ENCODE measurements at places on chromosomes 1 and 21.

DNA sequence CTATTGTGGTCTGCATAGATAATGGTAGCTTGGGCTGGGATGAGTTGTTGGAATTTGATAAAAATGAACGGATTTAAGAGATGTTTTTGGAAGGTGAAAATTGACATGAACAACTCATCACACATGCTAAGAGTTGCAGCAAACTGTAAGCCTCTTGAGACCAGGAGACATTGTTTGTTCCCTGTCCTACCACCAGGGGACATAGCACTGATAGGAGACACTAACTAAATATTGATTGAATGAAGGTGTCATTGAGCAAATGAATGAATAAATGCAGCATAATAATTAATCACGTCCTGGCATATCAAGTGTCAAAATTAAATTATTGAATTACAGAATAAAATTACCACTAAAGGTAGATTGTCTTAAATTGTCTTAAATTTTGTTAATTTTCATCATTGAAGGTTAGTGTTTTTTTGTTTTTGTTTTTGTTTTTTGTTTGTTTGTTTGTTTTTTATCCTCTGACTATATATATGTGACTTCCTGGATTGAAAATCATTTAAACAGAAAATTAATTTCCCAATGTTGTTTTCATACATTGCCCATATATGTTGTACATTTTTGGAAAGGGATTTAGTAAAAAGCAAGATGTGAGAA is 285.3 kb upstream of the C1orf105 start:
- no peak for DNase-seq

- no peak for DNase-seq
Measured at GRCh38 chr1:62110198-62110817, 84.3 kb upstream of the L1TD1 start.

GRCh38 chr1:73744985-73745384 is 453.0 kb downstream of the LRRIQ3 start:
- DNase-seq = no peak

- DNase-seq = no peak
Measured at GRCh38 chr1:222877854-222878253, 63.0 kb downstream of the DISP1 start.

DNA sequence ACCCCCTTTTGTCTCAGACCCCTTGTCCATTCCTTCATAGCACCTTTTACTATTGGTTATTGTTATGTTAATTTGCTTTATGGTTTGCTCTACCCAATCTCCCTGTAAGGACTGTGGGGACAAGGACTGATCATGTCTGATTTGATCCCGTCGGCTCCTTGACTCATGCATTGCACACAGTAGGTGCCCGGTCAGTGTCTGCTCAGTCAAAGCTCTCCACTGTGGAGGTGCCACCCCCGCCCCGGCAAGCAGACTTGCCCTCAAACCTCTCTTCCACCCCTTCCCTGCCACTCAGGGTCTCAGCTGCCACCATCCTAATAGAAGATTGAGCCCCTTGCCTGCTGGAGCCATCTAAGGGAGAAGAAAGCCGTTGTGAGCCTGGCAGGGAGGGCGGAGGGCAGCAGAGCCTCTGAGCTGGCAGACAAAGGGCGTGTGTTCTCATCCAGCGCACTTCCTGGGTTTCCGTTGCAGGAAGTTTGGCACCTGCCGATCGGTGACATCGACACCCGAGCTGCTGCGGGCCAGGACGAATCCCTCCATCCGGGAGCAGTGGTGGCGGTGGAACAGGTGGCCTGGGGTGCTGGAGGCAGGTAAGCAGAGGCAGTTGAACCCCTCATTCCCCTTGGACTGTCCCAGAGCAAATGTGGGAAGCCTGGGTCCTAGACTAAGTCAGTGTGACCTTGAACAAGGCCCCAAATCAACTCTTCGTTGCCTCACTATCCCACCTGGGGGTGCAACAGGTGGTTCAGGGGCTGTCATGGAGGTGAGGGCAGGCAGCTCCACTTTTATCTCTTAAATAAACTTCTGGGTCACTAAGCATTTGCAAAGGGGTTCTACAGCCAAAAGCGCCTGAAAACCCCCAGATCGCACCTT is 2.2 kb upstream of the FBLIM1 start:
- no peak for DNase-seq

GRCh38 chr1:159921700-159922504 is 3.4 kb downstream of the TAGLN2 start:
- DNase-seq = no peak

GRCh38 chr1:207336559-207337467 is 15.3 kb downstream of the CD55 start:
- no peak for DNase-seq

- no peak for DNase-seq
Measured at GRCh38 chr21:46018615-46019014, 37.0 kb downstream of the COL6A1 start.

GRCh38 chr1:214993419-214993818 is 89.1 kb upstream of the KCNK2 start:
- no peak for DNase-seq

GRCh38 chr1:155472491-155473083 is 90.0 kb downstream of the ASH1L start:
- no peak for DNase-seq

- no peak for DNase-seq
Measured at GRCh38 chr1:162301696-162302095, 75.0 kb downstream of the SPATA46 start.

- peak; percentile 60 for DNase-seq
Measured at GRCh38 chr1:43441894-43442637, 11.7 kb downstream of the HYI start.

All from suprapubic skin (tissue), 4 donors.